ENCODE measurements at places on chromosomes 5 and 9.

- H3K36me3 ChIP-seq: no peaks in the 10 kb centered on the region
- no peak for DNase-seq
- H3K27ac ChIP-seq: no peak overlapping the region
- no peaks in the 10 kb centered on the region for H3K4me1 ChIP-seq
- no peaks in the 10 kb centered on the region for H3K27me3 ChIP-seq
Observed at GRCh38 chr5:109584986-109585599, 104.6 kb upstream of the MAN2A1 start.

DNA sequence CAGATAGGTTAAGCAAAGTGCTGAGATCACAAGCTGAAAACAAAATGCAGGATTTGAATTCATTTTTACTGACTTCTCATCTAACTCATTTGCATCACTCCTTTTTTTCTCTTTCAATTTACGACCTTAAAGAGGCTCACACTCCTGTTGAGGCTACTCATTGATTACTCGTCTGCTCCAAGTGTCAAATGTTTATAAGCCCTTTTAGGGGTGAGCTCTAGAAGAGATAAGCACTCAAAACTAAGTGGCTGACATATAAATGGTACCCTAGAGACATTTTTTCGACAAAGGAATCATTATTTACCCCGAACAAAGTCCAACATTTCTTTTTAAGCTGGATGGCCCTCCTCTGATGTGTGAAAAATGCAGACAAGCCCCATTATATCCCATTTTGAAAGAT is 483.1 kb downstream of the MAT2B start:
- no peak overlapping the region for H3K4me3 ChIP-seq
- no peak overlapping the region for H3K27ac ChIP-seq
- DNase-seq: no peak

- DNase-seq: no peak
- H3K4me3 ChIP-seq: no peak overlapping the region
- no peaks in the 10 kb centered on the region for H3K27me3 ChIP-seq
Observed at GRCh38 chr9:680106-680505, 161.4 kb upstream of the DMRT1 start.

DNA sequence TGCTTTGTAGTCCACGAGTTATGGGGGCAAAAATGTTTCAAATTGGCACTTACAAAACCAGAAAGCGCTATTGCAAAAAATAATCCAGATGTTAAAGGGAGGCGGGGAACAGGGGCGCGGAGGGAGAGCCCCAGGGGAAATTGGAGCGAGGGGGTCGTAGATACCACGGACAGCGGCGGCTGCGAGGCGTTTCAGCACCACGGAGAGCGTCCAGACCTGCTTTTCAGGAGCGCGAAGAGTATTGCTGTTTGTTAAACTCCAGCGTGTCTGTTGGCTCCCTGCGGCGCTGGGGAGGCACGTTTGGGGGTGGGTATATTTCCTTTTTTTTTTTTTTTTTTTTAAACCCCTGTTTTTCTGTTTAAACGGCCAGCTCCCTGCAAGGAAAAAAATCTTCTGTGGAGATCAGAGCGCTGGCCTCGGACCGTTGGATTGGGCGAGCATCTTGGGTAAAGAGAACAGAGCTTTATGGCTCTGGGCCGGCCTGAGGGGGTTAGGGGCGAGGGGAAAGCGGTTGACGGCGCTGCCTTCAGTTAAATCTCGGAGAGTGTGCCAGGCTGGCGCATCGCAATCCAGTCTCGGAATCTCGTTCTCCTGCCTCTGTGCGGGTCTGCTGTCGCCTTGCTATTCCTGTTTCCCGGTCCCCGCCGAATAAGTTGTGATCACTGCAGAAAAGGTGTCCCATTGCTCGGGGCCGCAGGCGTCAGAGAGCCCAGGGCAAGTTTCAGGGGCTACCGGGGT is at the start of gene GLRA1:
Gene GLRA1 (minus strand): TSS at position 288 of the 738 bp plus-strand sequence. CDS start 302 bp downstream, outside the sequence.
- no peak within 1 kb of the TSS for H3K4me3 ChIP-seq
- DNase-seq: no peak
- no peak within 1 kb of the TSS for H3K27ac ChIP-seq
- no peaks in the 10 kb centered on the region for H3K4me1 ChIP-seq

DNA sequence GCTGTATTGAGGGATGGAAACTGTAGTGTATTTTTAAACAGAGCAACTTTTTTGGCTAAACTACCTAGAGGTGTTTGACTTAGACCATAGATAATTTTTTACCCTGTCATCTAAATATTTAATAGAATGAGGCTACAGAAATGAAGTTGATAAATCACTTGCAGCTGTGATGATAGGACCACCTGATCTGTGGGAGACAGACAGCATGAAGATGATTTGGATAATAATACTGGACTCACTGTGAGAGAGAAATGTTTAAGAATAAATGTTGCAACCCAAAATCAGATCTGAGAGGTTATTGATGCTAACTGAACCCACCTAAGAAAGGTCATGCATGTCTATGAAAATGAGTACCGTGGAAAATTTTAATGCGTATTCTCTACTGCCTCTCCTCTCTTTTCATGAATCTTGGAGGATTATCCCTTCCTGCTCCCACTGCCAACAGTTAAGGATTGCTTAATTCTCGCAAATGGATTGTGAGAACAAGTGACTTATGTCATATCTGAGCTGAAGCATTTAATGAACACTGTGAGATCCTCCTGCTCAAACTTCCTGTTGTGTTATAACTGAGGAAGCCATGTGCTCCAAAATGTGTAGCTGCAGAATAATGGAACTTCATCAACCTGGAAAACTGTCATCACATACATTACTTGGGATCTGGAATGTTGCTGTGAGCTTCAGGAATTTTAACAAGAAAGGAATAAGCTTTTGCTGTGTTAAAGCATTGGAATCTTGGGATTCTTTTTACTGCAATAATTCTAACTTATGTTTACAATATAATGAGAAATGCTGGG is 617.9 kb upstream of the CDH18 start:
- H3K36me3 ChIP-seq: no peaks in the 10 kb centered on the region
- no peaks in the 10 kb centered on the region for H3K4me1 ChIP-seq
- no peak overlapping the region for H3K4me3 ChIP-seq

GRCh38 chr9:125509476-125509875 is 197.5 kb downstream of the MAPKAP1 start:
- no peak overlapping the region for H3K4me3 ChIP-seq
- H3K36me3 ChIP-seq: no peaks in the 10 kb centered on the region
- H3K4me1 ChIP-seq: peaks cover 56% of the 10 kb centered on the region
- H3K27me3 ChIP-seq: no peaks in the 10 kb centered on the region
- H3K27ac ChIP-seq: peak overlapping the region; percentile 46
- DNase-seq: no peak

DNA sequence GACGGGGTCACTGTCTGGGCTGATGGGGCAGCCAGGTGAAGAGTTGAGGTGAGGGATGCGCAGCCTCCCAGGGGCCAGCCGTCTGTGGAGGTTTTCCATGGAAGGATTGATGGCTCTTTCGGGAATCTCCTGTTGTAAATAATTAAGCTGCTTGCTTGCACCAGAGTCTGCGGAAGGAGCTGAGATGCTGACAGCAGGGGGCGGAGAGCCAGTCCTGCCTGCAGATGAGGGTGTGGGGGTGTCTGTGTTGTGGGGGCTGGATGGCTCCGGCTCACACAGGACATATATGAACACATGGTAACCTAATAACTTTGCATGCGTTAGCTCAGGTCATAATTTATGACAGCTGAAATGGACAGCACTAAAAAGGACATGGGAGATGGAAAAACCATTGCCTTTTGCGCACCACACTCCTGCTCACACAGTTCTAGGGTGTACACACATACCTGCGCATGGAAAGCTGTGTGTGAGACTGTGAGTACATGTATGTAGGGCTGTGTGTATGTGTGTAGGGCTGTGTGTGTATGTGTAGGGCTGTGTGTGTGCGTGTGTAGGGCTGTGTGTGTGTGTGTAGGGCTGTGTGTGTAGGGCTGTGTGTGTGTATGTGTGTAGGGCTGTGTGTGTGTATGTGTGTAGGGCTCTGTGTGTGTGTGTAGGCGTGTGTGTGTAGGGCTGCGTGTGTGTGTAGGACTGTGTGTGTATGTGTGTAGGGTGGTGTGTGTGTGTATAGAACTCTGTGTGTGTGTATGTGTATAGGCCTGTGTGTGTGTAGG is 36.8 kb upstream of the SEMA4D start:
- H3K27me3 ChIP-seq: no peaks in the 10 kb centered on the region
- H3K36me3 ChIP-seq: no peaks in the 10 kb centered on the region
- no peaks in the 10 kb centered on the region for H3K4me1 ChIP-seq
- H3K27ac ChIP-seq: no peak overlapping the region

- no peak overlapping the region for H3K4me3 ChIP-seq
- DNase-seq: no peak
- no peaks in the 10 kb centered on the region for H3K36me3 ChIP-seq
- H3K27ac ChIP-seq: no peak overlapping the region
- no peaks in the 10 kb centered on the region for H3K27me3 ChIP-seq
Observed at GRCh38 chr5:1853531-1853930, 29.2 kb downstream of the IRX4 start.

DNA sequence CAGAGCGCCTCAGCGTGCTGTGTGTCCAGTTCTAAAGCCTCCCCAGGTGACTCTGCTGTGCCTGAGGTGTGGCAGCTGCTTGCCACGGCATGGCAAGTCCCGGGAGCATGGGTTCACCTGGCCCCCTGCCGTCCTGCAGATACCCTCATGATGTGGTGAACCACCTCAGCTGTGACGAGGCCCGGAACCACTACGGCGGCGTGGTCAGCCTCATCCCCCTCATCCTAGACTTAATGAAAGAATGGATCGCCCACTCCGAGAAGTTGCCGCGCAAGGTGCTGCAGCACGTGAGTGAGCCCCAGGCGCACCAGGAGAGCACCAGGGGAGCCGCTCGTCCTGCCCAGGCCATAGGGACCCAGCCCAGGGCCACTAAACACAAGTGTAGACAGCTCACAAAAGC is 9.5 kb downstream of the SPACA9 start:
- no peak for DNase-seq
- H3K27ac ChIP-seq: no peak overlapping the region
- H3K4me1 ChIP-seq: no peaks in the 10 kb centered on the region
- no peaks in the 10 kb centered on the region for H3K27me3 ChIP-seq
- no peak overlapping the region for H3K4me3 ChIP-seq
- no peaks in the 10 kb centered on the region for H3K36me3 ChIP-seq

DNA sequence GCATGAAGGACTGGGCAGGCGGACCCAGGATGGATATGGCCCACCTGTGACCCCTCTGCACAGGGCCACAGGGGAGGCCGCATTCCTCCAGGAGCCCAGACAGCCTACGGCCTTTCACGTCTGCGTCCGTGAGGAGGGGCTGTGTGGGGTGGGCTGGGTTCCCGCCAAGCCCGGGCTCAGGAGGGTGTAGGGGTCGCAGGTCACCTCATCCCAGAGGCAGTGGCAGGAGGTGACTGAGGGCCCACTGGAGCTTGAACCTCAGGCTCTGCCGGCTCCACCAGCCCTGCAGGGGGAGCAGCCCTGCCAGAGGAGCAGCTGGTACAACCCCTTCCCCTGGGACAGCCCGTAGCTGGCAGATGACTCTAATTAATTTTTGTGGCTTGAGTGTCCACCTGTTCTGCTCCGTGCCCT is 40.7 kb upstream of the CACNA1B start:
- peaks cover 43% of the 10 kb centered on the region for H3K36me3 ChIP-seq
- DNase-seq: no peak
- no peaks in the 10 kb centered on the region for H3K27me3 ChIP-seq

- no peak overlapping the region for H3K27ac ChIP-seq
- H3K27me3 ChIP-seq: no peaks in the 10 kb centered on the region
- peaks cover 7% of the 10 kb centered on the region for H3K4me1 ChIP-seq
- DNase-seq: no peak
Observed at GRCh38 chr5:149855366-149855765, 89.2 kb downstream of the PDE6A start.

GRCh38 chr9:8736805-8737204 is 937.2 kb upstream of the DMAC1 start:
- no peaks in the 10 kb centered on the region for H3K27me3 ChIP-seq
- no peaks in the 10 kb centered on the region for H3K36me3 ChIP-seq
- H3K4me3 ChIP-seq: no peak overlapping the region
- peaks cover 10% of the 10 kb centered on the region for H3K4me1 ChIP-seq

DNA sequence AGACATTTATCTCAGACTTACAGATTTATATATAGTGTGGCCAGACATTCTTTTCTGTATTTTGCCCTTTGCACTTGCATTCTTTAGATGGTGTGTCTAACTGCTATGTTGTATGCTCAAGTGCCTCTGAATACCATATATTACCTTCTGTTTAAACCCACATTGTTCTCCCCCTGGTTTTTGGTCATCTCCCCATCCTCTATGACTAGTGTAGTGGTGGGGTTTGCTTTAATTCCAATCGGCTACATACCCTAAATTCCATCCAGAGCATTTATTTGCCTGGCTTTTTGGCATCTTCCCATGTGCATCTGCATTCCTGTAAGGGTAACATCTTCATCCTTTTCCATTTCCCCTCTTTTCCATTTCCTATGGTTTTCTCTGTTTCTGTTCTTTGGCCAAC is 271.0 kb upstream of the SLC30A5 start:
- no peak for DNase-seq
- no peaks in the 10 kb centered on the region for H3K36me3 ChIP-seq
- no peak overlapping the region for H3K27ac ChIP-seq
- no peaks in the 10 kb centered on the region for H3K4me1 ChIP-seq
- no peak overlapping the region for H3K4me3 ChIP-seq
- H3K27me3 ChIP-seq: no peaks in the 10 kb centered on the region

DNA sequence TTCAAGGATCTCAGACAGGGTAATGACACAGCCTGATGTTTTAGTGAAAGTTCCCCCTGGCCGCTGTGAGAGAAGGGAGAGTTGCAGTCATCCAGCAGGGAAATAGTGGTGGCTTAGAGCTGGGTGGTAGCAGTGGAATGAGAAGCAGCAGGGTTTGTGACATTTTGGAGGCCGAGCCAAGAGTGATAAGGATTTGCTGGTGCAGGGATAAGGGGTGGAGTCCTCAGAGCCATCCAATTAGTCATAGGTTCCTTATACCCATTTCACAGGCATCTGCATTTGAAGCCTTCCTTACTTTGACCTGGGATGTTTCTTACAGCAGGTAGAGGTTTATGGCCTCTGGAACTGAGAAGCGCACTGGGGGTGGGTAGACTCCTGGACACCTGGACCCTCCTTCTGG is 12.8 kb downstream of the JADE2 start:
- no peak overlapping the region for H3K27ac ChIP-seq
- no peaks in the 10 kb centered on the region for H3K27me3 ChIP-seq
- peaks cover 36% of the 10 kb centered on the region for H3K4me1 ChIP-seq
- H3K36me3 ChIP-seq: peaks cover 51% of the 10 kb centered on the region

DNA sequence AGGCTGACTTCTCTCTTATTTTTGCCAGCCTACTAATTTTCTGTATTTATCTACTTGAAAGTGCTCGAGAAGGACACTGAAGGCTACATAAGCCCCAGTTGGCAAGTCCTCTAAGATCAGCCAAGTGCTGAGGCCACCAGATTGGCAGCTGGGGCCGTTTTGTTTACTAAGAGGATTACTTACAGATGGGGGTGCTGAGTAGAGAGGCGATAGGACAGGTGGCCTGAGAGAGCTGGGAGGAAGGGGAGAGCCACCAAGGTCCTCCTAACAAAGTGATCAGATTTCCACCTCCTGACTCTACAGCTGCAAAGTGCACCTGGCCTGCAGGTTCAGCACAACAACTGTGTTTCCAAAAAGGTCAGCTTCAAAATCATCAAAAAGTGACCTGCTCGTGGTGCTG is 32.9 kb downstream of the FRMD3 start:
- H3K36me3 ChIP-seq: no peaks in the 10 kb centered on the region
- DNase-seq: no peak
- no peaks in the 10 kb centered on the region for H3K4me1 ChIP-seq
- no peak overlapping the region for H3K4me3 ChIP-seq
- no peak overlapping the region for H3K27ac ChIP-seq

Measured in vagina (tissue), 2 donors.